ENCODE measurements at places on chromosomes 11 and 22.

DNA sequence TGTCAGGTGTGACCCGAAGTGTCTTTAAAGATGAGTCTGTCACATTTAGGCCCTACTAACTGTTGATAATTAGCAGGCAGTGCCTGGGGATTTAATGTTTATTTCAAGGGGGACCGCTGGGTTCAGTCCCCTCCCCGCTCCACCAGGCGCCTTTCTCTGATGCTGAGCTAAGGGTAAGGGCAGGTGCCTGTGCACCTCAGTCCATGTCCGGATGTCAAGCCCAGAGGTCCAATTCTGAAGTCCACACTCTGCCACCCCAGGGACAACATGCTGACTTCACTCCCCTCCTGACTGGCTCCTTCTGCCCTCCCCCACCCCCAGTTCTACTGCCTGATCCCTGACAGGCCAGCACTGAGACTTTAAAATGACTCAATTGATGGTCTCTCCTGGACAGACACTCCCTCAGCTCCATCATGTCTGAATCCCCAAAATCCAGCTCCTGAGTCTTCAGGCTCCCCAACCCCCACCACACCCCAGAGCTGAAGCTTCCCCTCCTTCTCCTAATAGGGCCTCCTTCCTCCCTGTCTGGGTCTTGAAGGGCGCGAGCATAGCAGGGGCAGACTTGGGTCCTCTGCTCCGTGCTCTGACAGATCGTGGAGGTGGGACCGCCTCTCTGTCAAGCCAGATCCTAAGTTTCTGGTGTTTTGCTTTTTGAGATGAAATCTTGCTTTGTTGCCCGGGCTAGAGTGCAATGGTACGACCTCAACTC, 49.8 kb upstream of the ANO1 start:
- DNase-seq: no peak

GRCh38 chr11:11435635-11436034, 82.6 kb upstream of the CSNK2A3 start:
- no peak for DNase-seq

DNA sequence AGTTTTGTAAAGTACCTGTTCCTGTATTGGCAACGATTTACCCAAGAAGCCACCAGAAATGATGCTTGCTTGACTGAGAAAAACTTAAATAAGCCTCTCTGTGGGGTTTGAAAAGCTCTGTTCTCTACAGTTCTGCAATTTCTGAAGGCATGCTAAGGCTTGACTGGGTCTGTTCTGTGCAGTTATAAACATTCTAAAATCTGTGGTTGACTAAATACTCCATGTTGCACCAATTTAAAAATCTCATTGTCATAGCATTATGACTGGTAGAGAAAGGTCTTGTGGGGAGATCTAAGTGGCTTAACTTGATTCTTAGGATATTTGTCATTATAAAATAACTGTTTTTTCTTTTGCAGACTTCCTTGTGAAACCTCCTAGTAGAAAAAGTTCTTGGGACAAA, 73.7 kb downstream of the MTMR3 start:
- DNase-seq: peak; percentile 20

- no peak for DNase-seq
Observed at GRCh38 chr11:12116425-12117032, 6.1 kb downstream of the MICAL2 start.

GRCh38 chr11:63226488-63227114, 16.8 kb downstream of the SLC22A25 start:
- DNase-seq: no peak

DNA sequence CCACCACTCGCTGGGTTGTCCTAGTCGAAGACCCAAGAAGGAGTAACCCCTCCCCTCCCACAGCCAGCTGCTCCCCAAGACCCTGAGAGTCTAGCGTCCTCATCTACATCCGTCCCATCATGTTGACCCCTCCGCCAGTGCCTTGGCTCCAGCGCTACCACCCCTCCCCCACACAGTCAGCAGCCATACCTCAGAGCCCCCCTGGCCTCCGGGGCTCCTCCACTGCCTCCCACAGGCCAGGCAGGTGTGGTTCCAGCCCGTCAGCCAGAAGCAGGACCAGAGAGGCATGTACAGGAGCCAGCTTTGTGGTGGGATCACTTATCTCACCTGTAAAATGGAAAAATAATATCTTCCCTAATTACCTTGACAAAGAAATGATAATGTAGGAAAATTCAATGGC, 51.5 kb upstream of the PHF21B start:
- no peak for DNase-seq

GRCh38 chr11:66289548-66290329, 796 bp upstream of the YIF1A start:
- no peak for DNase-seq

DNA sequence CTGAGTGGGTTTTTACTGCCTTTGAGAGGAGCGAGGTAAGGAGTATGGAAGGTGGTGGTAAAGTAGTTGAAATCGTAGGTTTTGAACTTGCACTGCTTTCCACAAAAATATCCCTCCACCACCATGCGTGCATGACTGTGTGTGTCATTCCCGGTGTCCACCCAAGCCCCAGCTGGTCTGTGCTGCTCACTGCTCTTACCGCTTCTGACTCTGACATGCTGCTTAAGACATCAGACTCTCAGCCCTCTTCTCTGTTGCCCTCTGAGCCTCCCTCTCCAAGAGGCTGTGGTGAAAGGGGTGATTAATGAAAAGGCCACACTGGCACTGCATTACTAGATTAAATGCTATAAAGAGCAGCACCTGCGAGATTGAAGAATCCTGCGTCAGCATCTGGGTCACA, 128.7 kb downstream of the SPATA19 start:
- no peak for DNase-seq

DNA sequence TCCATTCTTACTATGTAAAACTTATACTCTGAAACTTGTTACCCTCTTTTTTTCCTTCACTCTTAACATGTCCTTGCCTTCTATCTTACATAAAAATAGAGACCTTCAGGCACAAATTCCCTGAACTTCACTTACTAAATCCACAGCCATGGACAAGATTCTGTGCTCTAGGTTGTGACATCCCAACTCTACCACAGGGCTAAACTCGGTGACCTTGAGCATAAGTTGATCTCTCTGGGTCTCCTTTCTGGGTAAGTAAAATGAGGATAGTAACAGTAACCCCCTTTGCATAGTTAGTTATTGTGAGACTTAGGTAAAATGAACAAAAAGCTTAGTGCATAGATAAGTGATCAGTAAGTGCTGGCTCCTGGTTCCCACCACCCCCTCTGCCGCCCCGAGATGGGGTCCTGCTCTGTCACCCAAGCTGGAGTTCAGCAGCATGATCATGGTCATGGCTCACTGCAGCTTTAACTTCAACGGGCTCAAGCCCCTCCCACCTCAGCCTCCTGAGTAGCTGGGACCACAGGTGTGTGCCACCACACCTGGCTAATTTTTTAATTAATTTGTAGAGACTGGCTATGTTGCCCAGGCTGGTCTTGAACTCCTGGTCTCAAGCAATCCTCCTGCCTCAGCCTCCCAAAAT, 20.1 kb downstream of the C11orf58 start:
- DNase-seq: no peak

DNA sequence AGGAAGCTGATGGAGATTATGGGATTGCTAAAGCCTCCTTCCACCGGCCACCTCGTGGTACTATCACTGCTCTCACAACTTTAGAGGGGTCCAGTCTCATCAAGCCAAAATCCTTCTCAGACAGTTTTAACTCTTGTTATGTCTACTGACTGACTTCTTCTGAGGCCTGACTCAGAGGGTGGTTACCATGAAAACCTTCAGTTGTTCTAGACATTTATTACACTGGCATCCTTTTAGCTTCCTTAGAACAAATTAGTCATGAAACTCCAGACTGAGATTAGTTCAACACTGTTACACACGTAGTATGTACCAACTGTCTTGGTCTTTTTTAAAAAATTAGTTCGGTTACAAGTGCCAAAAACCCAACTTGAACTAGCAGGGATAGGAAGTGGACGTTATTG, 7.5 kb downstream of the DIXDC1 start:
- DNase-seq: peak; percentile 93

DNA sequence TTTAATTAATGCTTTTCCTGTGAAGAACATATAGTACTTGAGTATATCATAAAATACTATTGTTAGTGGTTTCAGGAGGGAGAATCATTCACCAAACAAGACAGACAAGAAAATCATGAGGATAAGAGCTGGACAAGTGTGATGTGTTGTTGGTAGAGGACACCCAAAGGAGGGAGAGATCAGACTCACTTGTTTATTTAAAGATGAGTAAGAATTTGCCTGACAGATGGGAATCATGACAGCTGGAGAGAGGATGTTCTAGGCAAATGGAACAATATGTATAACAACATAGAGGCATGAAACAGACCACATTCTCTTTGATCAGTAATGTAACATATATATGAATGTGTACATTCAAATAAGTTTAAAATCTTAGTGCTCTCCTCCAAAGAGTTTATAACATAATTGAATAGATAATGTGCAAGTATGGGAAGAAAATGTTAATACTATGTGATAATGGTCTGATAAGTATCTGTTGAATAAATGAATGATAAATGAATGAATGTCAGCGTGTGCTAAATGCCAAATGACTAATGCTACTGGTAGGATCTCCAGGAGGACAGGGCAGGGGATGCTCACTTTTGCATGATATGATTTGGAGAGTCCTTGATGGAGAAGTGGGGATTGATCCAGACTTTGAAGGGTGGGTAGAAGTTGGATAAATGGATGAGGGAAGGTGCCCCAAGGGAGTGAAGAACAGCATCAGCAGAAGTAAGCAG, 228.9 kb upstream of the SORL1-AS1 start:
- DNase-seq: no peak

GRCh38 chr11:17603056-17603825, 56.2 kb downstream of the OTOG start:
- DNase-seq: no peak

DNA sequence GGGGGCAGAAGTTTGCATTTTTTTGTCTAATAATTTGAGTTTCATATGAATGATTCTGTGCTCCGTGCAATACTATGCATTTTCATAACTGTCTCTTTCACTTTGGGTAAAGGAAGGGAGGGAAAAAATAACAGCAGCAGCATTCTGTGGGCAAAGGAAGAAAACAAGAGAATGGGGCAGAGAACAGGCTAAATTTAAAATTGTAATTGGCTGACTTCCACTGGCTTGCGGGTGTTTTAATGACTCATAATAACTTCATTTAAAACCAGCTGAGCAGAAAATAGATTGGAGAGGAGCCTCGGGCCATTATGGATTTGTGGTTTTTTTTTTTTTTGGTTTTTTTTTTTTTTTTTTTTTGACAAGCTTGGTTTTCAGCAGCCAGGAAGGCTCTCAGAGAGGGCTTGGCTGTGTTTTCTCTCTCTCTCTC, 107.4 kb downstream of the ZBTB16 start:
- DNase-seq: peak; percentile 91

GRCh38 chr11:843818-844692, 1.4 kb downstream of the TSPAN4 start:
- DNase-seq: peak; percentile 98

GRCh38 chr11:112697391-112698178, 263.6 kb upstream of the NCAM1 start:
- DNase-seq: no peak

DNA sequence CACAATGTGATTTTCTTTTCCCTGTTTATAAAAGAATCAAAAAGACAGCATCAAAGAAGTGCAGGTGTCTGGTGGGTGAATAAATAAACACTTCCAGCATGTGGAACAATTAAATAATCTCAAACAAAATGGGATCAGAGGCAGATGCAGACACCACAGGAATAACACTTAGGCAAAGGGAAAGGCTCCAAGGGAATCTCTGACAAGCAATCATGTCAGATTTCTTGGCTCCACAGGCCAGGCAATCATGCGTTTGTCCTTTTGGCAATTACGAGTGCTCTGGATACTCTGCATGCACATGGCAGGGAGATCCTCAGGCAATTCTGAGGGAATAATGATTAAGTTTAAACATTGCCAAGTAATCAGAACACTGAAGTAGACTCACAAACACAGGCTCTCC, 403.5 kb upstream of the LUZP2 start:
- DNase-seq: no peak

DNA sequence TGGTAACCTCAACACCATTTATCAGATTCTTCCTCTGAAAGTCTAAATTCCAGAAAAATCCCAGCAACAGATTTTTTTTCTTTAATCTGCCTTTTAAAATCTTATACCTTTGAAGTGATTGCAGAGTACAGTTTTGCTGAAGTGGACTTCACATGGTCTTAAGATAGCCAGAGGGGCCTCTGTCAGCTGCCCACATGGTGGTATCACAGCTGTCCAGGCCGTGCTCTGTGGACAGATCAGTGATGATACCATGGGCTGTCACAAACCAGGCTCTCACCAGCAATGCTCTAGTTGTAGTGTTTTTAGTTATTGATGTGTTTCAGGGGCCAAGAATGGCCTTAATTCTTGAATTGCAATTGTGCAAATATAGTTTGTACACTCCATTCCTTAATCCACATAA, 44.0 kb downstream of the PARVA start:
- no peak for DNase-seq

- no peak for DNase-seq
Observed at GRCh38 chr11:92240916-92241315, 16.3 kb downstream of the FAT3 start.

GRCh38 chr11:96986516-96986915, 596.7 kb downstream of the JRKL start:
- DNase-seq: no peak

GRCh38 chr11:28072321-28072720, 35.6 kb downstream of the KIF18A start:
- peak; percentile 14 for DNase-seq

GRCh38 chr22:24601217-24602104, 1.5 kb upstream of the GGT1 start:
- DNase-seq: no peak

- peak; percentile 24 for DNase-seq
Observed at GRCh38 chr11:67053896-67054329, 2.7 kb upstream of the RHOD start.

- DNase-seq: peak; percentile 21
Observed at GRCh38 chr11:107999759-108000455, 8.8 kb upstream of the CUL5 start.

GRCh38 chr11:31236143-31236542, 133.4 kb downstream of the DCDC1 start:
- no peak for DNase-seq

GRCh38 chr11:82675838-82676237, 57.8 kb downstream of the FAM181B start:
- no peak for DNase-seq

DNA sequence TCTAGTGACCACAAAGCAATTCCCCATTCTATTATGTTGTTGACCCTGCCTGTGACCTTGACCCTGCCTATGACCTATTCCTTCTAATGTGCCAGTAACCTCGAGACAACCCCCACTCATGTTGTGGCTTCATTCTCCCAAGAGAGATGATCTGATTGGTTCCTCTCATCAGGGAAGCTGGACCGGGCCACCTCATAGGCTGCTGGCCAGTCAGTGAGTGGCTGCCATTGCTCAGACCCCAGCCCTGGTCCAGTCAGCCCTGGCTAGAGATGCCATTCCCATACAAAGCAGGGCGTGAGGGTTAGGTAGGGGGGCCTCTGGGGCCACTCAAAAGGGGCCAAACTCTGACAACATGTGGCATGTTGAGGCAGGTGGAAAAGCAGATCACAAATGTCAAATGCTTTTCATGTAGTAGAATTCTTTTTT, 11.9 kb downstream of the SLC29A2 start:
- no peak for DNase-seq

Measured in AG10803 (cell line).